Activated CD4-positive, alpha-beta T cell treated with anti-CD3 and anti-CD28 coated beads, Interleukin-10, Interleukin-2, amounts not matched to agents 100 ng/mL and 50 ng/mL, durations not matched to agents 16 hours and 8 hours (primary cell): ENCODE measurements at places on chromosomes 4 and X.

GRCh38 chr4:4859325-4859798 lies at the start of gene MSX1:
TSS of gene MSX1 (plus strand) at chr4:4859665. CDS start at chr4:4859900, 235 bp downstream.
- peak; percentile 47 for DNase-seq

DNA sequence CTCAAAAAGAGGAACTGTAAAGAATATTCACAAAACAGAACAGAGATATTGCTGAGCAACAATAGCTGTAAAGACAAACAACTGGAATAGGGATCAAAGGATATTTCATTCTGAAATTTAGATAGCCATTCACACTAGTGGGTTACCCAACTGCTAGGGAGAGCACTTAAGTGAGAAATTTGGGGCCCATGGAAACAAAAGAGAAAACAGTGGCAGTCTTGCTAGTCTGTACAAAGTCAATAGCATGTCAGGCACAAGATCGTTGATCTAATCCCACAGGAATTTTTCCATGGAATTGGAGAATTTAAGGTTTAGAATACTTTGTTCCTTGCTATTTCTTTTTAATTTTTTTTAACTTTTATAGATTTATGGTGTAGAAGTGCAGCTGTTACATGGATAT lies 467.0 kb downstream of the PCDH18 start:
- no peak for DNase-seq

- DNase-seq, result no peak
These were observed 19.3 kb upstream of the SLC9A7 start for GRCh38 chrX:46777971-46778810.

- no peak for DNase-seq
These were observed 1012.5 kb upstream of the LCORL start for GRCh38 chr4:19033816-19034733.

GRCh38 chr4:187175197-187175596 lies 451.5 kb upstream of the FAT1 start:
- no peak for DNase-seq
